ENCODE measurements at places on chromosomes 5 and 9.

DNA sequence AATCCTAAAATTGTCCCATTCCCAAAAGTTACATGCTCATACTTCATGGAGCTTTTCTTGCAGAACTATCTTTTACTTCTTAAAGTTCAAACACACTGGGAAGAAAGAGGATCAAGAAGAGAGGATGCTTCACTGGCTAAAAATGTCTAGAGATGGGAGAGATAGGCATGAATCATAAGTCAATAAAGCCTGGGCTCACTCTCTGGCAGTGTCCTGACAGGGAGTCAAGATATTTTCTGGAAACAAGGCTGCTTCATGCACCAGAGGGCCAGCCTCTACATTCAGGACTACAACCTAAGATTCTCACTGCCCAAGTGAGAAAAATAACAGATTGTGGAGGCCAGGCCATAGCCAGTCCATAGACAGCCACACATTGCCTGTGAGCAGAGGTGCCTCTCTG, 1358.4 kb downstream of the EFNA5 start:
- DNase-seq, result no peak

DNA sequence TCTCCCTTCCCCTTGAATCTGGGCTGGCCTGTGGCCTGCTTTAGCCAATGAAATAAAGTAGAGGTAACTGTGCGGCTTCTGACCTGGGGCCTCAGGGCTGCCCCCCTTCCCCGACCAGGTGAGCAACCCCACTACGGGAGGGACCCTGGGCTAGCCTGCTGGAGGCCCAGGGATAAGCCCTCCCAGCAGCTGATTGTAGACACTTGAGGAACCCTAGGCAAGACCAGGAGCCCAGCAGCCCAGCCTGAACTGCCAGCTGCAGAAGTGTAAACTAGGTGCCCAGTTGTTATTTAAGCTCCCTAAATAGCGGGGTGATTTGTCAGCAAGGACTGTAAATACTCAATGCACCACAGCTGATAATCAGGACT, 41.3 kb downstream of the RAPGEF1 start:
- no peak for DNase-seq

DNA sequence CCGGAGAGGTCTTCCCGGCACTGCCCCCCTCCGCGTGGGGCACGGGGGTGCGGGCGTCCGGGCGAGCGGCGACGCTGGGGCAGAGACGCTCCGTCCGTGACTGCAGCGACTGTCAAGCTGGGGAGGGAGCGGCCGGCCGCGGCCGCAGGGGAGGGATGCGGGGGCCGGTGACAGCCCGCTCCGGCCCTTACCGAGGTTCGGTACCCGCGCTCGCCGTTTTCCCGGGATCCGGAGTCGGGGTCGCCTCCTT, 400 bp downstream of the KDM4C start:
- DNase-seq, result no peak

DNA sequence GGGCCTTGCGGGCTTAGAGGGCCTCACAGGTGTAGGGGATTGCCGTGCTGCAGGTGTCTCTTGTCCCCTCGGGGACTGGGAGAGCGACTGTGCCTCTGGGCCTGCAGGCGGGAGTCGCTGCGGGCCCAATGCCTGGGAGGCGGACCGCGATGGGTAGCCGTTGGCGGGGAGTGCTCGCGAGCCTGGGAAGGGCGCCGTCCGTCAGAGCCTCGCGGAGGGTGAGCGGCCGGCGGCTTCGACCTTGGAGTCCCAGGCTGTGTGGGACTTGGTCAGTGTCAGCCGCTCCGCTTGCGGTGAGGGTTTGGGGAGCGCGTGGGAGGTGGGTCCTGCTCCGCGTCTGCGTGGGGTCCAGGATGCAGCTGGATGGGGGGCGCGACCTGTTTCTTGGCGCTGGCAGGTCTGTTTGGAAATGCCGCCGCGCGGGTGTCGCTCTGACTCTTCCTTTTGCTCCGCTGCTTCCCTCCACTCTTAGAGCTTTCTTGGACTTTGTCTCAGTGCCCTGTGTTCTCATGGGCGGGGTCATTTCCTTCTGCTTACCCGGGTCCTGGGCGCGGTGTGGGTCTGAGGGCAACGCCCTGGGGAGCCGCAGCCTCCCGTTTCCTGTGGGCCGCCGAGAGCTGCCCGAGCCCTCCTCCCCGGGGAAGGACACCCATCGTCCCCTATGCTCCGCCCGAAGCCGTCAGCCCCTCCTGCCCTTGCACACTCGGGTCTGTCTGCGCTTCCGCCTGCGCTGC, 88.9 kb upstream of the CACNA1B start:
- DNase-seq, result no peak

DNA sequence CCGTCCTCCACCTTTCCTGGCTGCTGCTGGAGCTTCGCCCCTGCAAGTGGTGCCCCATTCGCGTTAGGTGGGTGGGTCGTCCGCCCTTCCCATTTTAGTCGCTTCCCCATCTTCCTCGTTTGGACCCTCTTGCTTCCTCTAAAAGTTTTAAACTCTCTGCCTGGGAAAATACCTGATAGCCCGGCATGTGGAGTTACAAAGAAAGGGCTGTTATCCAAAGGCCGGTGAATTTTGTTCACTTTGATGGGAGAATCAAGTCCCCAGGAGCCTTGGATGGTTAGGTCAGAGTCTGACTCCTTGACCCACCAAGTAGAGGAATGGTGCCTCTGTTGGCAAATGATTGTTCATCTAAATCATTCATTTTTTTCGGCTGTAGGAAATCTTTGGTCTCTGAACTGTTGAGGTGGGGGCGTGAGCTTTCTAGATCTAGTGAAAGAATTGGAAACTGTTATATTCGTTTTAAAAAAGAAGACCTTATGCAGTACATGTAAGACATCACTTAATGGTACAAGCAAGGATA, 29.5 kb upstream of the APC start:
- DNase-seq, result no peak

- DNase-seq, result no peak
These were observed 27.9 kb upstream of the CDKN2B start for GRCh38 chr9:22036866-22037626.

- no peak for DNase-seq
These were observed 244.9 kb upstream of the IRX1 start for GRCh38 chr5:3350781-3351180.

Data from stimulated activated CD4-positive, alpha-beta T cell treated with anti-CD3 and anti-CD28 coated beads, Interleukin-15, amount 100 ng/mL, for 24 hours (primary cell).